Stimulated activated CD8-positive, alpha-beta memory T cell treated with anti-CD3 and anti-CD28 coated beads, Interleukin-2, amount 100 ng/mL, for 48 hours (primary cell): ENCODE measurements at places on chromosomes 16 and 17.

DNA sequence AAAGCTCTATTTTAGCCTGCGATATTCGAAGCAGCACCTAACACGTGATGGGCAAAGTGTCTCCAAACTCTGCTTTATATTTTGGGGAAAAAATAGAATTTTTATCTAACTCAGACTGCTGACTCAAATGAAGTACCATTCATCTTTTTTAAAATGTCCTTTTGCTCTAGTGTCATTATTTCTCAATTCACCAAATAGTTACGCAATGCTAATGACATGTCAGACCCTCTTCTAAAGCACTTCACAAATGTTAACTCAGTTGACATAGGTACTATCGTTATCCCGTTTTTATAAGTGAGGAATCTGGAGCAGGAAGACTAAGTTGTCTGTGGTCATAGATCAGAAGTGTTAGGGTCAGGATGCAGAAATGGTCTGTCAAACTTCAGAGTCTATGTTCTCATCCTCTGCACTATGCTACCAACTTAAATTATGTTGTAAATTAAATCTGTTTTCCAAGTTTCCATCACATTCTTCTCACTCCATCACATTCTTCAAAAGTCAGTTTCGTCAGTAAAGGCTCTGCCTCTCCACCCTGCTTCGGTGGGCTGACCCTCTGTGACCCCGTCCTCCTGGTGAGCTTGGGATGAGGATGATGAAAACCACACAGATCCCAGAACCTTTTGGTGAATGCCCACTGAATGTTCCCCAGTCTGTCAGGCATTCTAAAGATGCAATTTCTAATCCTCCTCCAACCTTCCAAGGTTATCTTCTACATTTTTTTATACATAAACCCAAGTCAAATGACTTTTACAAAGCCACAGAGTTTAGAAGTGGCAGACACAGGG is 102.8 kb downstream of the ADAMTS18 start:
- DNase-seq = no peak

- no peak for DNase-seq
Measured at GRCh38 chr17:9052921-9053320, 31.6 kb downstream of the NTN1 start.

GRCh38 chr17:42953669-42954068 is 10.6 kb downstream of the AARSD1 start:
- DNase-seq = no peak

GRCh38 chr16:74999219-74999608 is 390 bp downstream of the ZNRF1 start:
- DNase-seq = no peak

DNA sequence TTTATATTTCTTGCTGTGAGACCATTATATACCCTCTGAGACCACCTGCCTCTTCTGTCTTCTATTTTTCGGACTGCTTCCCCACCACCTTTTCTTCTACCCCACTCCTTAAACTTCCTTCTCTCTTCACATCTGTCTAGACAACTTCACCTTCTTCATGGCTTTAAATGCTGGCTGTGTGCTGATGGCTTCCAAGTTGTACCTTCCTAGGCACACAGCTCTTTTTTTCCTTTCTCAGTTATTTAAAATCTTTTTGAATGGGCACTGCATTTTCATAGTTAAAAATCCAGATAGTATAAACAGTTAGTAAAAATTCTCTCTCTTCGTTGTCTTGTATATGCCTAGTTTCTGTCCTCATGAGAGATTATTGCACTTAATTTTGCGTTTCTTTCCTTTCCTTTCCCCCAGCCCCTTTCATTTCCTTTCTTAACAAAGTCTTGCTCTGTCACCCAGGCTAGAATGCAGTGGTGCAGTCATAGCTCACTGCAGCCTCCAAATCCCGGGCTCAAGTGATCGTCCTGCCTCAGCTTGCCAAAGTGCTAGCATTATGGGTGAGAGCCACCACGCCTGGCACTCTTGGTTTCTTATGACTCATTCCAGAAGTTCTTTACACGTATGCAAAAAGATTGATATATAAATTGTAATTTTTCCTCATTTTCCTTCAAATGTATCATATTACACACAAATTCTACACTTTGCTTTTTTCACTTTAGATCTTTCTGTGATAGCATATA is 114.3 kb downstream of the NPIPB5 start:
- DNase-seq = no peak

- no peak for DNase-seq
Measured at GRCh38 chr16:70688246-70688742, 2.4 kb upstream of the MTSS2 start.

DNA sequence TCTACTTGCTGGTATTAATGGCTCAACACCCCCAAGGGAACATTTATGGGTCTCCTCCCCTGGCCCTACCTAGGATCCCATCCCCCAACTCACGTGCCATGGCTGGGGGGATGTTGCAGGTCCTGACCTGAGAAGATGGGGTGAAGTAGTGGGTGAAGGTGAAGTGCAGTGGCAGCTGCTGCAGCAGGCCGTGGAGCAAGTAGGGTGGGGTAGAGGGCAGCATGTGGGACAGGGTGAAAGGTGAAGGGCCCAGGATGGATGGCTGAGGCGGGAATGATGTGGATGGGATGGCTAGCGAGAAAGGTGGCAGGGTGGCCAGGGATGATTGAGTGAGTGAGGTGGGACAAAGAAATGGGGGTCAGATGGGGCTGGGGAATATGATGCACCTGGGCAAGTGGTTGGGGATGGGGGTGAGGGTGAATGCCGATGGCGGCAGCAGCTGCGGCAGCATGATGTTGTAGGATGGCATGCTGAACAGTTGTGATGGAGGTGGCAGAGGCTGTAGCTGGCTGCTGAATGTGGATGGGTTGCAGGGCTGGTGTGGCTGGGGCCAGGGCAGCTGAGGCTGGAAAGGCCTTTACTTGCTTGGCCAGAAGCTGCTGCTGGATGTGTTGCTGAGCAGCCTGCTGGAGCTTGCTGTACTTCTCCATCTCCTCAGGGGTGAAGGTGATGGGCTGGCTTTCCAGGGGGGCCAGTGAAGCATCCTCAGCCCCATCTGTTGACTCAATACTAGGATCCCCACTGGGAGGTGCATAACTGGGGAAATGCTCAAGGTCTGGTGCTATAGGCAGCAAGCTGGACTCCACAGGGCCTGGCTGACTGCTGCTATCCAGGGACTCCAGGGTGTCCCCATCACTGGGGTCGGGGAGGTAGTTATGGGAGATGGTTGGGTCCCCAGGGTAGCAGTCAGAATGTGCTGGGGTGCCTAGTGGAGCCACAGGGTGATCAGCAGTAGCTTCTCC is 8.3 kb upstream of the ITGA2B start:
- no peak for DNase-seq

DNA sequence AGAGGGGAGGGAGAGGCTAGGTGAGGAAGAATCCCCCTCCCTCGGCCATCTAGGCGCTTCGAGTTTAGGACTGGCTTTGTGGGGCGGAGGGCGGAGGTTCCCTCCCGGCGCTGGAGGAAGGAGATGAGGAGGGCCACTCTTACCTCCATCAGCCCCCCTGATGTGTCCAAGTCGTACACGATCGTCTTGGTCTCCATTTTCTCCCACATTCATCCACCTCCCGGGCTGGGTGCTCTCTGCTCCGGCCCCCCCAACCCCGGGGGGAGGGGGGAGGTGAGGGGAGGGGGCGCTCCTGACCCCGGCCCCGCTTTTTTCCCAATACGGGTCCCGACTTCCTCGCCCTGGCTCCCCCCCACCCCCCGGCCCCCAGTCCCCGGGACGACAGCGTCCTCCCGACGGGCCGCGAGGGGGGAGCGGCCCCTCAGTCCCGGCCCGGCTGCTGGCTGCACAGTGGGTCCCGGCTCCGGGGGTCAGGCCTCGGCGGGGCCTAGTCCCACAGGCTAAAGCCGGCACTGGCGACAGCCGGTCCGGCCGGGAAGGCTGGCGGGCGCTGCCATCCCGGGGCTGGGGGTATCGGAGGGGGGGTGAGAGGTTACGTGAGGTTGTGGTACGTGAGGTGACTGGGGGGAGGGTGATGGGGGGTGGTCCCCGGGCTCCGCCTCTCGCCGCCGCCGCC is 428 bp downstream of the PHF12 start:
- DNase-seq = no peak

DNA sequence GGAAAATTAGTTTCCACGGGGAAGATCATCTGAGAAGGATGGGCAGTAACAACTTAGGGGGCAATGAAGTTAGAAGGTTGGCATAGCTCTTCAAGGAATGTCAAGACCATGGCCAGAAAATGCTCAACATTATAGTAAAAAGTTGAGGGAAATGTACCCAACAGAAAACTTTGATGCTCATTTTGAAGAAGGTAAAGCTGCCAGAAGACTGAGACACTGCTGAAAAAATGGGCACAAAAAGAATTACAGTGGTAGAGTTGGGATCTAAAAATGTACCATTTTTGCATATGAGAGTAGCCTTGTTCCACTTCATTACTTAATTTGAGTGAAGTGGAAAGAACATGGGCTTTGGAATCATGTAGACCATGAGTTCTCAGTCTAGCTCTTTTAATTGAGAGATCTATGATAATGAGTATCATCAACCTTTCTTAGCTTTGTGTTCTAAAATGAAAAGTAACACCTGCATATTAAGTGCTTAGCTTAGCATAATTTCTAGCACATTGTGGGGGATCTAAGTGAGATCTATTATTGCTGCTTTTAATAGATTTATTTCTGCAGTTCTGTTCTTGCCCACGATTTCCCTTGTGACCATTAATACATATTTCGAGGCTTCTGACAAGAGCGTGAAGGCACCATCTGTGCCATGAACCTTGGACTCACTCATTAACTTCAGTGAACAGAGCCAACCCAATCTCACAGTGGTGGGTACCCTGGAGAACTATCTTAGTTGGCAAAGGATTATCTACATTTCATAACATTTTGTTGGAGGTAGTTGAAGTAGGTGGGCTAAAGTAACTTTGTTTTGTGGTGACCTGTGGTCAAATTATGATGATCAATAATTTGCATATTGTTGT is 3.0 kb downstream of the NACA2 start:
- DNase-seq = no peak

- no peak for DNase-seq
Measured at GRCh38 chr17:48595278-48595999, 1.9 kb upstream of the HOXB5 start.

DNA sequence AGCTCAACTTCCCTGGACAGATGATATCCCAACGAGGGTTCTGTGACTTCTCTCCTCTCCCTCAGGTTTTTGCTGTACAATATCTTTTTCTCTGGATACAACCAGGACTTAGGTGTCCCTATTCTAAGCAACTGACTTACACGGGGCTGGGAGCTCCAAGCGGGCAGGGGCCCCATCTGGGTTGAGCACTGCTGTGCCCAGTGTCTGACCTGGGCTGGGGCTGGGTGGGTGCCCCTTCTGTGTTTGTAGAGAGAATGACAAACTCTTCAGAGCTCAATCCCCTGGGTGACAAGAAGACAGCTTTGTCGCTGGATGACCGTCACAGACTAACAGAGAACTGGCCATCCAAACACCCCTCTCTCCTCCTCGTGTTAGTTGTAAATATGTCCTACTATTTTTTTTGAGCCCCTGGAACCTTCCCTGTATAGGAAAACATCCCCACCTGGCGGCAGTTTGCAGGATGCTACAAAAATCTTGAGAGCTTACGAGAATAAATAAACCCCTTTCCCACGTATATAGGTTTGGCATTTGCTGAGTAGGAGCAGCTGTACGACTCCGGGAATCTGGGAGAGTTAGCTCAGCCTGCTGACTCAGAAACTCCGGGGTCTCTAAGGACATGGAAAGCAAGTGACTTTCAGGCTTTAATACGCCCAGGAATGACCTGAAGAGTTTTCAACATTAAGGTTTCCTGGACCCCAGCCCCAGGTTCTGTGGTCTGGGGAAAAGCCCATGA is 23.7 kb upstream of the RCVRN start:
- no peak for DNase-seq

DNA sequence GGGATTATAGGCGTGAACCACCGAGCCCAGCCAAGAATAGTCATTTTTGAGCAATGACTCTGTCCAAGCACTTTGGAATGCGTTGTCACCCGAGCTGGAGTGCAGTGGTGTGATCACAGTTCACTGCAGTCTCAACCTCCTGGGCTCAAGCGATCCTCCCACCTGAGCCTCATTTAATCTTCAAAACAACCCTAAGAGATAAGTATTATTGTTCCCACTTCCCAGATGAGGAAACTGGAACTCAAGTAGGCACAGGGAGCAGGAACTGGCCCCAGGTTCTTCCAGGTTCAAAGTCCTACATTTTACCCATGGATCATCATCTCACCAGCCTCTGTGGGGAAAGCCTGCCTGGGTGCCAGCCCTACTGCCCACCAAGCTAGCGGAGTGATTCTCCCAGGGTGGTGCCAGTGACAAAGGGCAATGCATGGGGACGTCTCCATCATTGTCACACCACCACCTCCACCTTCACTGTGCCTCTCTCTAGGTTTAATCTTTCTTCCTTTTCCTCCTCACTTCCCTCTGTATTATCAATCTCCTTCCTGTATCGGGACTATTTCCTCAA is 11.3 kb upstream of the RNF157 start:
- no peak for DNase-seq

GRCh38 chr17:52451294-52451861 is 292.9 kb upstream of the CA10 start:
- DNase-seq = no peak

- DNase-seq = no peak
Measured at GRCh38 chr17:52336796-52337195, 178.3 kb upstream of the CA10 start.

DNA sequence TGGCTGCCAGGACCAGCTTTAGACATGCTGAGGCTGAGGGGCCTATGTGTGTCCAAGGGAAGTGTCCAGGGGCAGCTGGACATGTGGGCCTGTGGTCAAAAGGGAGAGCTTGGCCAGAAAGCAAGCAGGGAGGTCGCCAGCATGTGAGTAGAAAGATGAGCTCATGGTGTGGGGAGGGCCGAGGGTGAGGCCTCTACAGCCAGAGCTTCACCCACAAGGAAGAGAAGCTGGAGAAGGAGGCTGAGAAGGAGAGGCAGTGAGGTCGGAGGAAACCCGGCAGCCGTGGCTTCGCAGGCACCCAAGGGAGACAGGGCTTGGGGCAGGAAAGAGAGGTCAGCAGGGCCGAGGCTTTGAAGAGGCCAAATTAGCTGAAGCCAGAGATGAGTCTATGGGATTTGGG is 4.0 kb upstream of the HSD11B2 start:
- DNase-seq = no peak

DNA sequence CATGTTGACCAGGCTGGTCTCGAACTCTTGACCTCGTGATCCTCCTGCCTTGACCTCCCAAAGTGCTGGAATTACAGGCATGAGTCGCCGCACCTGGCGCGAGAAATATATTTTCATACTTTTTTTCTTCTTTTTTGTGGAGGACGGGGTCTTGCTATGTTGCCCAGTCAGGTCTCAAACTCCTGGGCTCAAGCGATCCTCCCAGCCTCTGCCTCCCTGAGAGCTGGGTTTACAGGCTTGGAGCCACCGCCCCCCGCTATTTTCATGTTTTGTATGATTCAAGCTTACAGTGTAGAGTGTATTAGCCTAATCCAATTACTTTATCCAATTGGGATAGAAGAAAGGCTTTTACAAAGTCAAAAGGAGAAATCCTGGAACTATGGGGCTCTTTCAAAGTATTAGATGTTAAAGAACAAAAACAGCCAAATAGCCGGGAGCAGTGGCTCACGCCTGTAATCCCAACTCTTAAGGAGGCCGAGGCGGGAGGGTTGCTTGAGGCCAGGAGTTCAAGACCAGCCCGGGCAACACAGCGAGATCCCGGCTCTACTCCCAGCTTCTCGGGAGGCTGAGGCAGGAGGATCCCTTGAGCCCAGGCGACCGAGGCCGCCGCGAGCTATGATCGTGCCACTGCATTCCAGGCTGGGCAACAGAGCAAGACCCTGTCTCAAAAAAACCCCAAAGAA is 1.4 kb upstream of the MAP1LC3B start:
- DNase-seq = no peak
